Skeletal muscle cell (primary cell): ENCODE measurements at places on chromosomes 11 and 22.

GRCh38 chr11:122226810-122227379, 110.9 kb upstream of the BLID start:
- peak; percentile 82 for DNase-seq

GRCh38 chr22:45948081-45948648, 28.8 kb downstream of the WNT7B start:
- no peak for DNase-seq

GRCh38 chr11:15101072-15101709, 13.5 kb upstream of the INSC start:
- no peak for DNase-seq

GRCh38 chr11:75697906-75698581, 19.6 kb upstream of the MOGAT2 start:
- DNase-seq = no peak

DNA sequence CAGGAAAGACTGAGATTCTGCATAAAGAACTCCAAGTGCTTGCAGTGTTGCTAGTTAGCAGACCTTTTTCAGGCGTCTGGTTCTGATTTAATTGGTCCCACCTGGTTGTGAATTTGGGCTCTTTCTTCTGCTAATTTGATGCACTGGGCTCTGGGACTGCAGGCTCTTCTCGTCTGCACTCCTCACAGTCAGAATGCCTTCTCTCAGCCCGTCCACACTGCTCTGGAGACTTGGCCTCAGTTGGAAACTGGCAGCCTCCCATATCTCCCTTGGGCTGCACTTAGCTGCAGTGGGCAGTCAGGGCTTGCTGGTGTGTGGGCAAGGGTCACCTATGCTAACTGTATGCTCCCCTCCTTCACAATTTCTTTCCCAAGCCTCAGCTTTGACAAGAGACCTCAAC, 1.5 kb downstream of the TRIM6 start:
- no peak for DNase-seq
